ENCODE measurements at places on chromosomes 11 and 22. TPM values are rescaled to one million over a fixed set of nuclear protein-coding genes. Genes with fewer than 3 reads are reported as not detected.
A peak's percentile ranks its signal among the peaks of the same experiment; 100 is the strongest.

GRCh38 chr22:28232204-28232603, 313.1 kb upstream of the PITPNB start:
- no peaks in the 10 kb centered on the region for H3K36me3 ChIP-seq
- H3K27me3 ChIP-seq = no peaks in the 10 kb centered on the region
- no peaks in the 10 kb centered on the region for H3K4me1 ChIP-seq

DNA sequence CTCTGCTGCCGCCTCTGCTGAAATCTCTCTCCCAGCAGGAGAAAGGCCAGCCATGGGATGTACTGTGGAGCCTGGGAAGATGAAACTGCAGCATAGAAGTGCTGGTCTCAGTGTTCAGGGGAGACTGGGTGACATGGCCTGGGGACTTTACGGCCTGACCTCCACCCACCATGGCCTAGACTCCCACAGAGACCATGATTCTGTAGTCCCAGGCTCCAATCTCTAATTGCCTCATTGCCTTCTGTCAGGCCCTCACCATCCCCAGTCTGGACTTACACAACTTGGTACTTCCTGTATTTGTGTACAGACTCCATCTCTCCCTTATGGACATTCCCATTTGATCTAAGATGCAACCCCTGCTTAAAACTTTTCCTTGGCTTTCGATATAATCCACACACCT, 43.1 kb downstream of the TRAF6 start:
- no peaks in the 10 kb centered on the region for H3K27me3 ChIP-seq
- H3K27ac ChIP-seq = no peak overlapping the region
- H3K36me3 ChIP-seq = peaks cover 29% of the 10 kb centered on the region
- H3K4me3 ChIP-seq = no peak overlapping the region

DNA sequence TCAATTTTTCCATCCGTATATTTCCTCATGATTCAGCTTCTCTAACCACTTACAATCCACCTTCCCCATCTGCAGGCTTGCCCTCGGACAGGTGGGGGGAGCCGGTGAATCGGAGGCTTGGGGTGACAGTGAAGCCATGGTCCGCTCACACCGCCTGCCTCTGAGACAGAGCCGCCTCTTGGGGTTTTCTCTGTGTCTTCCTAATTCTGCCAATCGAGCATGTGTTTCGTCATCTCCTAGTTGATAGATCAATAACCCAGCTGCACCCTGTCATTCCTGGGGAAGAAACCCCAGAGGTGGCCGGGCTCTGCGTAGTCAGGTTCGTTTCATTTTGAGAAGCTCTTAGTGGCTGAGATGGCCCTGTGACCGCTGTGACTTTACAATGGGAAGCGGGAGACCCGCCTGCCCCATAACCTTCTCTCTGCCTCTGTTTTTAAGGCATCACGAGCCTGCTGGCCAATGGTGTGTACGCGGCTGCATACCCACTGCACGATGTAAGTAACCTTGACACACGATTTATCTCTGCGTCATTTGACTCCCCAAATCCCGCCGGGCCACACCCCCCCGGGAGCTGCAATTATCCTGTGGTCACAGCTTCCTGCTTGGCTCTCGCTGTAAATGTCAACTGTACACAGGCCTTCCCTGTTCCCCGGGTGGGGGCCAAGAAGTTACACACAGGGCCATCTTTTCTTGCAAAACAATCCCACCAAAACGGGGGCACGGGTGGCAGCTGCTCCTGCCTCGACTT, 33.3 kb downstream of the ANO1 start:
- no peaks in the 10 kb centered on the region for H3K27me3 ChIP-seq
- peaks cover 7% of the 10 kb centered on the region for H3K4me1 ChIP-seq
- H3K36me3 ChIP-seq = no peaks in the 10 kb centered on the region
- no peak overlapping the region for H3K27ac ChIP-seq
- DNase-seq = peak; percentile 51

- no peak overlapping the region for H3K27ac ChIP-seq
- no peaks in the 10 kb centered on the region for H3K27me3 ChIP-seq
- H3K4me3 ChIP-seq = no peak overlapping the region
- no peak for DNase-seq
- no peaks in the 10 kb centered on the region for H3K4me1 ChIP-seq
These were observed 51.6 kb downstream of the ARFGAP2 start for GRCh38 chr11:47125083-47125482.

Gene USP28
- polyA plus RNA-seq = 35.6 TPM
